ENCODE measurements at places on chromosomes 12 and 14.

GRCh38 chr12:124626971-124627411 lies 59.6 kb upstream of the NCOR2 start:
- no peak for DNase-seq

GRCh38 chr12:71503579-71504391 lies 64.2 kb downstream of the LGR5 start:
- DNase-seq, result no peak

GRCh38 chr12:71749666-71750065 lies 5.0 kb upstream of the RAB21 start:
- no peak for DNase-seq

DNA sequence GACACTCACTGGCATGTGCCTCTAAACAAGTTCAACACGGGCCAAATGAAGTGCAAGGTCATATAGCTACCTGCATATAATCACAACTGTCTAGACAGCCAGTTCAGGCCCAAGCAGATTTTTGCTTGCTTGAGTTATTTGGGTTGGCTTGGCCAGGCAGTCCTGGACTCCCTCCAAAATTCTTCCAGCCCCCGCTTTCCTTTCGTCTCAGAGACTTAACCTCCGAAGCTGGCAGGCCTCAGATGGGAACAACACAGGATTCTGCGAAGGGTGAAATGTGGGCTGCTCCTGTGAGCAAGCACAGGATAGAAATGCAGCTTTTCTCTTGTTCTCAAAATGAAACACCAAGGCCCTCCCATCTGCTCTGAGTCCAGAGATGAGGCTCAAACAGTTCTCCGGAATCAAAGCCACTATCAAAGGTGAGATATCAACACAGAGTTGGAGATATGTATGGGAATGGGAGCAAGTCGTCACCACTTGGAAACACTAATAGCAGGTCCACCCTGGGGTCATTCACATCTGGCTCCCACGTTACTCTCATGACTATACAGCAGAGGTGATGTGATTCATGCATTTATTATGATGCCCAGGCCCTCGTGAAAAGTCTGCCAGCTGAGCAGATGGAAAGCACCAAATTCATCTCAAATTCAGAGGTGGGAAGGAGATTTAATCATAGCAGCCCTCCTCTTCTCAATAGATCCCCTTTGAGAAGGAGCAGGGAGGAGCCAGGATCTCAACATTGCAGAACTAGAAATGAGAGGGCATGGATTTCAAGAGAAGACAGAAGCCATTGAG lies 389.8 kb downstream of the NUAK1 start:
- DNase-seq, result no peak

- DNase-seq, result no peak
Measured at GRCh38 chr12:52201451-52201839, 9.6 kb upstream of the KRT80 start.

DNA sequence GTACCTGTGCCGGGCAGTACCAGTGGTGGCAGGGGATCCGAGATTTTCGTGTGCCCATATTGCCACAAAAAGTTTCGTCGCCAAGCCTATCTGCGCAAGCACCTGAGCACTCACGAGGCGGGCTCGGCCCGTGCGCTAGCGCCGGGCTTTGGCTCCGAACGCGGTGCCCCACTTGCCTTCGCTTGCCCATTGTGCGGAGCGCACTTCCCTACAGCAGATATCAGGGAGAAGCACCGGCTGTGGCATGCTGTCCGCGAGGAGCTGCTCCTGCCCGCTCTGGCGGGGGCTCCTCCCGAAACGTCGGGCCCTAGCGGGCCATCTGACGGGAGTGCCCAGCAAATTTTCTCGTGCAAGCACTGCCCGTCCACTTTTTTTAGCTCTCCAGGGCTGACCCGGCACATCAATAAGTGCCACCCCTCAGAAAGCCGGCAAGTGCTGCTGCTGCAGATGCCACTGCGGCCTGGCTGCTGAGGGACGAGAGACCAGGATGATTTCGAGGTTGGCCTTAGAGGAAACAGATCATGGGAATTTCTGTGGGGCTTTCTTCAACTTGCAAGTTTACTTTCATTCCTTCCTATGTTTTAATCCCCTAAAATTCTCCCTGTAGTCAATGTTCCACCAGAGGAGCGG lies 1.6 kb downstream of the INSM2 start:
- DNase-seq, result no peak

DNA sequence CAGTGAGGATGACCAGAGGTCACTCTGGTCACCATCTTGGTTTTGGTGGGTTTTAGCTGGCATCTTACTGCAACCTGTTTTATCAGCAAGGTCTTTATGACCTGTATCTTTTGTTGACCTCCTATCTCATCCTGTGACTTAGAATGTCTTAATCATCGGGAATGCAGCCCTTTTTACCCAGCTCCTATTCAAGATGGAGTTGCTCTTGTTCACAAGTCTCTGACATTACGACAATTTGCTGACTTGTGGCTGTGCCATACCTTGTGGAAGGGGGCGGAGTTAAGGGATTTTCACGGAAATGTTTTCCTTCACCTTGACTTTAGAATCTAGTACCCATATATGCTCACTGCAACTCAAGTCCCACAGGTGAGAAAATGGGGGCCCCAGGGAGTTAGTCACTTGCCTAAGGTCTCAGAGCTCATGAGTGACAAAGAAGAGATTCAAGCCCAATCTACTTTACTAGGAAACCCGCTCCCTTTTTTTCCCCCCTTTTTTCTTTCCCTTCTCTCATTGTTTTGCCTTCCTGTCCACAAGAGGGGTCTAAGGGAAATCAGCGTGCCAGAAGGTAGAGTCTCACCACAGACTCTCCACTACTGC lies 2.7 kb upstream of the MAP1LC3B2 start:
- DNase-seq, result no peak

- DNase-seq, result no peak
Measured at GRCh38 chr12:31736472-31736871, 7.7 kb upstream of the AMN1 start.

GRCh38 chr12:123633379-123634141 lies at the start of the genes EIF2B1 and GTF2H3:
TSS of gene EIF2B1 (minus strand) at chr12:123633686. CDS start at chr12:123633557, 129 bp downstream.
TSS of gene GTF2H3 (plus strand) at chr12:123633829. CDS start at chr12:123633860, 31 bp downstream.
- peak; percentile 93 for DNase-seq

DNA sequence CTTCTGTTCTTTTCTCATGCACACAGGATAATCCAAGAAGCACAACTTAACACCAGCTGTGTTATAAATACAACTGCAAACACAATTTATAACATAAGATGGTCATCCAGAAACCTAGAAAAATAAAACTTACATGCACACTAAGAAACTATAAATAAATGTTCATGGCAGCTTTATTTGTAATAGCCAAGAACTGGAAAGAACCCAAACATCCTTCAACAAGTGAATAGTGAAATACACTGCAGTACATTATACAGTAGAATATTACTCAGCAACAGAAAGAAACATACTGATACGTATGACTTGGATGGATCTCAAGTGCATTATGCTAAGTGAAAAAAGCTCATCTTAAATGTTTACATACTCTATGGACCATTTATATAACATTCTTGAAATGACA lies 132.7 kb downstream of the SPTSSA start:
- no peak for DNase-seq

GRCh38 chr12:98419795-98420404 lies 95.5 kb upstream of the TMPO start:
- DNase-seq, result no peak

- DNase-seq, result no peak
Measured at GRCh38 chr12:116700066-116700465, 37.8 kb downstream of the SPRING1 start.

- DNase-seq, result no peak
Measured at GRCh38 chr14:71711619-71712018, 220.6 kb upstream of the RGS6 start.

GRCh38 chr12:13606290-13606689 lies 375.1 kb downstream of the GRIN2B start:
- no peak for DNase-seq

GRCh38 chr12:24780697-24781368 lies 168.1 kb downstream of the BCAT1 start:
- no peak for DNase-seq

GRCh38 chr12:82839796-82840195 lies 153.1 kb downstream of the TMTC2 start:
- DNase-seq, result no peak

DNA sequence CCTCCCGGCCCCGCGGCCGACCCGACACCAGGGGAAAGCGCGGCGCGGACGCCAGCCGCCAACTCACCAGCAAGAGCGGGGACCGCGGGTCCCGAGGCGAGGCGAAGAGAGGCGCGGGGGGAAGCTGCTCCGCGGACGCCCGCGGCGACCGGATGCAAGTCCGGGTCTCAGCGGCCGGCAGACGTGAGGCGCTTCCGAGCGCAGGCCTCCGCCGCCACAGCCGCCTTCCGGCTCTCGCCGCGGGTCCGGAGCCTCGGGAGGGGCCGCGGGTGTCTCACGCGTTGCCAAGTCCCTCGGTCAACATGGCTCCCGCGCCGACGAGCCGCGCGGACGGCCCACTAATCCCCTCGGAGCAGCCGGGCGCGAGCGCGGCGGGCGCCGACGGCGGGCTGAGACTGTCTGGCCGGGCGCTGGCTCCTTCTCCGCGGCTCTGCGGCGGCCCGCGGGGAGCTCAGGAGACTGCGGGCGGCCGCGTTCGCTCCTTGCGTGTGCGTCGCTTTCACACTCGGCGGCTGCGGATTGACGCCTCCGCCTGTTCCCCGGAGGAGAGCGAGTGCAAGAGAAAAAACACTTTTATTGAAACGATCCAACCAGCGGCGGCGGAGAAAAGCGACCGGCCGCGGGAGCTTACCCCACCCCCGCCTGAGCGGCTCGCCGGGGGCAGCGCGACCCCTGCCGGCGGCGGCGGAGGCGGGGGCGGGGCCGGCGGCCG lies at the start of gene CDK17:
Gene CDK17 (minus strand): TSS at position 521 of the 712 bp plus-strand sequence. CDS start 65,603 bp downstream, outside the sequence.
- DNase-seq, result peak; percentile 83

DNA sequence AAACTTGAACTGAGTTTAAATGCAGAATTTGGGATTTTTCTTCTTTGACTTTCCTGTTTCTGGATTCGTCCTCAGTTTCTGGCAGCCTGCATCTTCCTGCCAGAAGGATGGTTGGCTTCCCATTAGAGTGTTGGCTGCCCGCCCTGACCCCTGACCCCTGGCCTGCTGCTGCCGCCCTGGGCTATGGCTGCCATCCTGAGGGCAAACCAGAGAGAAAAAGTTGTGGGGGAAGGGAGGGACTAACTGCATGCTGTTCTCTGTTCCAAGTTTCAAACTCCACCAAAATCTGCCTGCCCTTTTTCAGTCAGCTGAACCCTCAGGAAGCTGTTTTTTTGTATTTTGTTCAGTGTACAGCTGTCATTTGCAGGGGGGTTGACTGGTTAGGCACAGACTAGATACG lies 48.4 kb downstream of the FNTB start:
- peak; percentile 64 for DNase-seq

- DNase-seq, result peak; percentile 8
Measured at GRCh38 chr12:50690925-50691324, 73.0 kb upstream of the ATF1 start.

DNA sequence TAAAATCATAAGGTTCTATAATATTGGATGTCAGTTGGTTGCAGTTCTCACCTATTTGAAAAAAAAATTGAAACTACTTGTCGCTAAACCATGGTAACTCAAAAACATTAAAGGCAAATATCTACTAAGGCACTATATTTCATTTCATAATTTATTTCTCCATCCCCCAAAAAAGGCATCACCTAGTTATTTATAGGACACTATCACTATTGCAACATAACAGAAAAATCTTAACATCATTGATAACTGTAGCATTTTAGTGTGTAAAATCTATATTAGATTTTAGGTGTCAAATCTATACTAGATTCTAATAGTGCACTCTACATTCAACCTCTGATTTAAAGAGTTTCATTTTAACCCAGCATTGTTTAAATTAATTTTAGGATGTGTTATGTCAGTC lies 1.7 kb downstream of the SPTSSA start:
- no peak for DNase-seq

GRCh38 chr14:75226755-75227544 lies 50.5 kb upstream of the TMED10 start:
- DNase-seq, result no peak

DNA sequence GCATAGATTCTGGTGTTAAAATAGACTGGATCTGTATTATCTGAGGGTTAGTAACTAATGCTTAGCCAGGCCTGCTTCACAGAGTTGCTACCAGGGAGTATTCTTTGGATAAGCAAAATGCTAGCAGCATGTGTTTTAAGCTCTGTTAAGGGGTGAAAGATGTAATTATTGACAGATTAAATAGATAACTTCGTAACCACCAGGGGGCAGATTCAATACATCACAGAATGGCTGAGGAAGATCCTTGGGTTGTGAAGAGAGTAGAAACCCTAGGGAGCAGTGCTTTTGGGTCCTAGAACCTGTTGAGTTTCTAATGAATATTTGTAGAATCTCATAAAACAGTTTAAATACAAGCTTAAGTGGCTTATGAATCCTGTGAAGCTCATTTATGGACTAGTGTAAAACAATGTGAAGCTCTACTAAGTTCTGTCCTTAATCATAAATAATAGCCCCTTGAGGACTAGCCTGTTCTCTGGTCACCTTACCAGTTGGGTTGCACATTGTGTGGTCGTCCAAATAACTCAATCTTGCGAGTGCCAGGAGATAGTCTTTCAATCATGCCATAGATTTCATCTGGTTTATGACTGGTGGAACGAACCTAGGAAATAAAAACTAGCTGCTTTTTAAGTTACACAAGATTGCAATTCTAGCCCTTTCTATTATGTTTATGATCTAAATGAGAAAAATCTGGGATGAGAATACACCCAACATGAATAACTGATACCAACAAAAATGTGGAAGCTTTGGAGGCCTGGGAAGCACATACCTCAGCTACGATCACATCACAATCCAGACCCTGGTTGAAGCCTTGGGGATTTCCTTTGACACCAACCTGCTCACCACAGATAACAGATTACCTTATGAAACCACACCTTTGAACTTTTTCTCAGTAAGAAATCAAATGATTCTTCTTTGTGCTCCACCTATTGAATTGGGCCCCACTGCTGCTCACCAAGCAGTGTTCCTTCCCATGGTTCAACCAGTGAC lies 12.3 kb downstream of the METTL3 start:
- no peak for DNase-seq

DNA sequence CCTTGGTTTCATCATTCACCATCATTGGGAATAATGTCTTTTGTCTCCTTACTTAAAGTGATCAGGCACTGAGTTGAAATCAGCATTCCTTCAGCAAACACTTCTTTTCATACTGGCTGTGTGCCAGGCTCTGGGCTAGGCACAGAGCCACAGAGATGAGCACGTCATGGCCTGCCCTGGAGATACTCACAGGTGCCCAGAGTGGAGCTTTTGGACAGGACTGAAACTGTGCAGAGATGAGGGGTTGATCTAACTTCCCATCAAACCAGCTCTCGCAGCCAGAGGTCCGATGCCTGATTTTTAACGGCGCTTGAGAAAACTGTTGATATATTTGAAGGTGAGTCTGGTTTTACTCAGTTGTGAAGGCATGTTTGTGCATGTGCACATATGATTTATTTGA lies 43.1 kb downstream of the CACNA1C start:
- no peak for DNase-seq

- DNase-seq, result no peak
Measured at GRCh38 chr14:100656996-100657395, 69.7 kb upstream of the DLK1 start.

All from hypothalamus (tissue), 51 donors.